ENCODE measurements at places on chromosomes 7 and 10.

- DNase-seq, result no peak
Measured at GRCh38 chr10:123278445-123278844, 124.2 kb downstream of the BUB3 start.

- DNase-seq, result no peak
Measured at GRCh38 chr7:47654672-47655298, 72.9 kb upstream of the TNS3 start.

DNA sequence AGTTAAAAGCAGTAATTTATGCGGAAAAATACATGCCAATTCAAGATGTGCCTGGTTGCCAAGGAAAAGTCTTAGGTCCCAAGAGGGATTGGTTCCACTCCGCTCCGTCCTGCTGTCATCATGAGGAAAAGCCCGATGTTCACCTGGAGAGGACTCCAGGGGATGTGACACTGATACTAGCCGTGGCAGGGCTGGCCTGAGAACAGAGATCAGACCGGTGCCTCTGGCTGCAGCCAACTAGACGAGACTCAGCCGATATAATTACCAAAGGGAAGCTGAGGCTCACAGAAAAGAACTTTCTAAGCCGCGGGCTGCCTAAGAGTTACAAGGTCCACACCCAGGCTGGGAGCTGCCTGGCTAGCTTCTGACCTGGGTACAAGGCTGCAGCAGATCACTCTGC is 81.3 kb upstream of the UNC5B start:
- DNase-seq, result no peak

GRCh38 chr7:150322114-150322832 is 882 bp upstream of the LRRC61 start:
- DNase-seq, result no peak

DNA sequence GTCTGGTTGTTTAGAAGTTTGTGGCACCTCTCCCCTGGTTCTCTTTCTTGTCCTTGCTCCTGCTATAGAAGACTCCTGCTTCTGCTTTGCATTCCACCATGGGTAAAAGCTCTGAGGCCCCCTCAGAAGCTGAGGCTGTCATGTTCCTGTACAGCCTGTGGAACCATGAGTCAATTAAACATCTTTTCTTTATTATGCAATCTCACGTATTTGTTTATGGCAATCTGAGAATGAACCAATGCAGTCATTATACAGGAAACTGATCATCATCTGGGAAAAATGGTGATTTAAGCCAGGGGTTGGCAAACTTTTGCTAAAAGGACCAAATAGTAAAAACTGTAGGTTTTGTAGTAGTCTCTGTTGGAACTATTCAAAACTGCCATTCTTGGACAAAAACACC is 175.4 kb downstream of the CSTF2T start:
- DNase-seq, result no peak

GRCh38 chr7:13282377-13282980 is 595.0 kb downstream of the ARL4A start:
- DNase-seq, result no peak

DNA sequence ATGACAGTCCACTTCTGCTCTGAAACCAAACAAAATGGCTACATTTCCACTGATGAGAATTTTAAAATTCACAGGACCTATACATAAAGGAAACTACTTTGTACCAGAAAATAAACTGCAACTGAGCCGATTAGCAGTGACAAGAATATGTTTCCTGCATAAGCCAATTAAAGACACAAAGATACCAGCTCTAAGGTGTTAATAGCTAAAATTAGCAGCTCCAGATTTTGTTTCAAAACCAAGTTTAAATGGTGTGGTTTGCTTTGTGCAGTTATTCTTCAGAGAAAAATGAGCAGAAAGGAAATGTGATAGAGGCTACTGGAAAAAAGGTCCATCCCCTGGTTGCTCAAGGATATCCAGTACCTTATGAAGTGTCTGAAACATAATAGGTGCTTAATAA is 123.2 kb downstream of the ANK3 start:
- no peak for DNase-seq

GRCh38 chr7:50396856-50397255 is 53.3 kb downstream of the FIGNL1 start:
- DNase-seq, result no peak

DNA sequence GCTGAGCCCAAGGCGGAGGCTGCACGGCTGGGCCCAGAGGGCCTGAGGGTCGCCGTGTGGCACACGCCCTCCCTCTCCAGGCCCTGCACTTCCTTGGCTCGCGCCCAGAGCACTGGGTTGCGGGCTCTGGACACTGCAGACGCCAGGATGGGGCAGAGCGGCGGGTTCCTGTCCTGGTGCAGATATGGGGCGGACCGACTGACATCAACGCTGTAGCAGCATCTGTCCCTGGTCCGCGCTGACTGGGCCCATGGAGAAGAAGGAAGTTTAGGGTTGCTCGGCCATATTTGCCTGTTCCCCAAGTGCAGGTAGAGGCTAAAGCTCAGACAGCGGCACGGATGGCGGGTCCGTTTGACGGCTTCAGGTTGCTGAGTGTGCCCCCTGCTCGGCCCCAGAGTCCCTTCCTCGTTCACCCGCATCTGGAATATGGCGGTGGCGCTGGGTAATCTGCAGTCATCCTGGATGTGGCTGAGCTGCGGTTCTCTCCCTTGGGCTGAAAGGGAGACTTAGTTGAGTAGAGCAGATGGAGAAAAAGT is 116.1 kb downstream of the OR13A1 start:
- no peak for DNase-seq

GRCh38 chr10:78552261-78552811 is 516.4 kb upstream of the ZMIZ1 start:
- DNase-seq, result peak; percentile 33

GRCh38 chr7:3033581-3033980 is 10.1 kb downstream of the CARD11 start:
- DNase-seq, result no peak

DNA sequence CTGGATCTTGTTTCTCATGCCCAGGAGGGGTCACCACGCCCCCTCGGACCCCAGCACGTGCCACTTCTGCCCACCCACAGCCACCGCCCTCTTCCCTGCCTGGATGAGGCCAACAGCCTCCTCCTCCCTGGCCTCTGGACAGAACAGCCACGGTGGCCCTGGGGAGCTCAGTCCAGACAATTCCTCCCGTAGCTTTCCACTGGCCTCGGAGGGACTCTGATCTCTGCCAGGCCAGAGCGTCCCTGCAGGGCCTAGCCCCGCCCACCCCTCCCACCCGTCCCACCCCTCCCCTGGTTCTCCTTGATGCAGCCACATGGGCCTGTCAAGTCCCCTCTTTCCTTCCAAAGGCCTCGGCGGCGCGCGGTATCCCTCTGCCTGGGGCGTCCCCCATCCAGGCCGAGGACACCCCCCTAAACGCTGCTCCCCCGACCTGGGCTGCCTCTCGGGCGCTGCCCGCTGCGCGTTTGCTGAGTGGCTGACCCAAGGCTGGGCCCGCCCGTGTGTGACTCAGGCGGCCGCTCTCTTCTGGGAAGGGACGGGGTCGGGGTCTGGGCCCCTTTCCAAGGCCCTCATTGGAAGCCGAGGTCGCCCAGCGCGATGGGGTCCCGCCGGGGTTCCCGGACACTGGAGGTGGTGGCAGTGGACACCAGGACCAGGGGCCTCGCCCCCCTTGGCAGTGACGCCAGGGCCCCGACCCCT is 557 bp downstream of the TMEM120A start:
- DNase-seq, result no peak

- DNase-seq, result no peak
Measured at GRCh38 chr7:151400626-151401315, 9.1 kb downstream of the WDR86 start.

- DNase-seq, result no peak
Measured at GRCh38 chr7:37117292-37117691, 331.4 kb downstream of the ELMO1 start.

DNA sequence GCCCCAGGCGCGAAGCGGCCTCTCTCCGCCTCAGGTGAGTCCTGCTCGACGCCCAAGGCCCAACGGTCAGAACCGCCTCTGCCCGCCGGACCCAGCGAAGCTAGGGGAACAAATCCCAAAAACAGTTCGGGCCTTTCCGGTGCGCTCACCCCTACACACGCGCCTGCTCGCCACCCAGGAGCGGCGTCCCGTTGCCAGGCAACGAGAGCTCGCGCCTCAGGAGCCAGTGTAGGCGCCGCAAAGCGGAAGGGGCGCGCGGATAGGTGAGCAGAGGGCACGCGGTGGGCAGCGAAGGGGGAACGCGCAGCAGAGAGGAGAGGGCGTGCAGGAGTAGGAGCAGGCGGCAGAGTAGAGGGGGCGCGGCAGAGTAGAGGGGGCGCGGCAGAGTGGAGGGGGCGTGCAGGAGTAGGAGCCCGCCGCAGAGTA is at the start of the genes DYDC1 and DYDC2:
Gene DYDC1 (minus strand): TSS at position 193 of the 426 bp plus-strand sequence. CDS start 4,154 bp downstream, outside the sequence.
Gene DYDC2 (plus strand): TSS at position 219 of the 426 bp plus-strand sequence. CDS start 5,663 bp downstream, outside the sequence.
- DNase-seq, result peak; percentile 72

DNA sequence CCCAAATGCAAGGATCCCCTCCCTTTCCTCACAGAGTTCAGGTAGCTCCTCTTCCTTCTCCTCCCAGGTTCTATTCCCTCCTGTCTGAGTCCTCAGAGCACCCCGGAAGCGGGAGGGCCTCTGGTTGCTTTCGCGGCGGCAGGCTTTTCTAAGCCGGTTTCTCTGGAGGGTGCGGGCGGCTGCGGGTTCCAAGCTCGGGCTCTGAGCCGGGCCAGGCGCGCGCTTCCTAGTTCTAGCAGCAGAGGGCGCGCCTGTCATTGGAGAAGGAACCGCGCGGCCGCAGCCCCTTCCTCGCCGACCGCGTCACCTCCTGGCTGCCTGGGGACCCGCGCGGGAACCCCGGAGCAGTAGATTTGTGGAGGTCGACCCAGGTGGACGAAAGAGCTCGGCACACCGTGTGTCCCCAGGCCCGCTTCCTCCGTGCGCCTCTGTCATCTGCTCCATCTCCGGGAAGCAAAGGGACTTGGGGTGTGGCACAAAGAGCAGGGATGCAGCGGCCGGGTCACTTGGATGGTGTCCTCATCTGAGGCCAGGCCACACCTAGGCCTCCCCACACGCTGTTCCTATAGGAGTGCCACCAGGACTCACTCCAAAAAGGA is 389.0 kb upstream of the PODXL start:
- DNase-seq, result peak; percentile 32

DNA sequence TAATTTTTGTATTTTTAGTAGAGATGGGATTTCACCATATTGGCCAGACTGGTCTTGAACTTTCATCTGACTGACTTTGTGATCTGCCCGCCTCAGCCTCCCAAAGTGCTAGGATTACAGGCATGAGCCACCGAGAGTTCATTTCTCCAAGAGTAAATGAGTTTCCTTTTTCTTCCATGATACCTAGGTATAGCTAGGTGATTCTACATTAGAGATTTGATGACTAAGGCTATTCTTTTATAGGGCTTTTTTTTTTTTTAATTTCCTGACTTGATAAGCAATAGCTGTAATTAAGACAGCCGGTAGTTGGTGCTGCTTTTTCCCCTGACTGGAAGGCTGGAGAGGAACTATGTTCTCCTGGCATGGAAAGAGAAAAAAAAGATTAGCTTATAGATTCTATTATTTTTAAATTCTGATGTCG is 3.3 kb downstream of the PTPN12 start:
- no peak for DNase-seq

DNA sequence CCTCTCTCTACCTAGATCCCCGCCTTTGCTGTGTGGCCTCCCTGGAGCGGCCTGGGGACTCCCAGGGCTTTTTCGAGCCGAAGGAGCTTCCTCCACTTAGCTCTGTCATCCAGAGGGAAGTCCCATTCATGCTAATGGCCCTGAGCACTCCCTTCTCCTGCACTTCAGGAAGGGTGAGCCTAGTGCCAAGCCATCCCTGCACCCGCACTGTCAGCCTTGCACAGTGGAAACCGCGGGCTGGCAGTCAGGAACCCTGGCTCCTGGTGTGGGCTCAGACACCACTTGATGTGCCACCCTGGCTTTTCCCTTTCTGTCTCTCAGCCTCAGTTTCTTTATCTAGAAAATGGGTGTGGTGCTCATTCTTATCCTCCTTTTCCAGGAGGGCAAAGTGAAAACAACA is 131.6 kb downstream of the ZMIZ1 start:
- DNase-seq, result no peak

DNA sequence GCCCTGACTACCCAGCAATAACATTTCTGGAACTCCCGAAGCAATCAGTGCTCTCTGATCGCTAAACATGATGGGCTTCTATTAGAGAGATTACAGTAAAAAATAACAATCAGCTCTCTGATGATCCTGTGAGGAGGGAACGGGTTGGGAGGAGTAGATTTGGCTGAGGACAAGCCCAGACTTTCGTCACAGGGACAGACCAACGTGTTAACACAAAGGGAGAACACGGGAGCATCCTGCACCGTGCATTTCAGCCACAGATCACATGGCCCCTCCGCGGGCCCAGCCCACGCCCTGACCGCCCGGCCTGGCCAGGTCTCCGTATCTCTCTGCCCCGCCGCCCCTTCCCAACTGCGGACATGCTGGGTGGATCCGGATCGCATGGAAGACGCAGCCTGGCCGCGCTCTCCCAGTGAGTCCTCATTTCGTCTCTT is 95.0 kb upstream of the AGBL3 start:
- peak; percentile 90 for DNase-seq

DNA sequence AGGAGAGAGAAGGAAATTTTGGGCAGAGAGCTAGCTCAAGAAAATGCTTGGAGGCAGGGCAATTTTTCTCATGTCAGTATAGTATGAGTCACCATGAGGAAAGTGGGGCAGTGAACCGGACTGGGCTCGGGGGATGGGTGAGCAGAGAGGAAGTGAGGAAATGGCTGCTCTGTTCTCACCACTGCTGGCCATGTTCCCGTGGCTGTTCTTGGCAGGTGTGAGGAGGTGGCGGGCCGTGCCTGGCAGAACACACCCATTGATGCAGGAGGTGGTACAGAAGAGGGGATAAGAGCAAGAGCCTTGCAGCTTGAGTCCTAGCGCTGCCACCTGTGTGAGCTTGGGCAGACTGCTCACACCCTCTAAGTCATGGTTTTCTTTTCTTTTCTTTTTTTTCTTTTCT is 304.4 kb upstream of the LYZL1 start:
- DNase-seq, result no peak

GRCh38 chr10:126584836-126585235 is 85.7 kb downstream of the C10orf90 start:
- DNase-seq, result no peak

GRCh38 chr10:62379394-62379793 is 5.2 kb downstream of the ZNF365 start:
- no peak for DNase-seq

DNA sequence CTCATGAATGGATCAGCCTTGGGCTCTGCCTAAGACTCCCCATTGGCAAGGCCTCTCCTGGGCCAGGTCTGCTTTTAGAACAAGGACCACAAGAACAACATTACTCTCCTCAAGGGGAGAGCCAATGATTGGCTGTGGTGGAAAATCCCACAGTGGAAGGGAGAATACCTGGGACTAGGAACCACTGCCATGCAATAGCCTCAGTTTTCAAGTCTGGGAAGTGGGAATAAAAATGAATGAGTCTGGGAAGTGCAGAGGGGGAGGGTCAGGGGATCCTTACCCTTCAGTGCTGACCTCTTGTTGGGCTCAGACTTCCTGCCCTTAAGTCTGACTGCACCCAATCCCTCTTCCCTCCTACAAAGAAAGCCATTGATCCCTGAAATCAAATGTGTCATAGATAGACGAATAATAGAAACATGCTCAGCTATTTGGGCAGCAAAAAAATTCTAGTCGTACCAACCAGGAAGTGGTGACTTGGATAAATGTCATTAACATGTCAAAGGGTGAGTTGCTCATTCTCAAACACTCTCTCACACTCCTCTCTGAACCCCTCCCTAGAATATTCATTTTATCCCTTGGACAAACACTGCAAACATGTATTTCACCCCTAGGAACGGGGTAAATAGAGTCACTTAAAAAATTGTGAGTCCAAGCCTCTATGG is 123.6 kb downstream of the SH3PXD2A start:
- DNase-seq, result no peak

Measured in putamen (tissue), 1 donor.